ENCODE measurements at places on chromosomes 5 and 9.

GRCh38 chr5:77871016-77871415, 94.9 kb upstream of the TBCA start:
- DNase-seq: no peak

- no peak for DNase-seq
Measured at GRCh38 chr5:125394661-125395280, 648.3 kb upstream of the ZNF608 start.

DNA sequence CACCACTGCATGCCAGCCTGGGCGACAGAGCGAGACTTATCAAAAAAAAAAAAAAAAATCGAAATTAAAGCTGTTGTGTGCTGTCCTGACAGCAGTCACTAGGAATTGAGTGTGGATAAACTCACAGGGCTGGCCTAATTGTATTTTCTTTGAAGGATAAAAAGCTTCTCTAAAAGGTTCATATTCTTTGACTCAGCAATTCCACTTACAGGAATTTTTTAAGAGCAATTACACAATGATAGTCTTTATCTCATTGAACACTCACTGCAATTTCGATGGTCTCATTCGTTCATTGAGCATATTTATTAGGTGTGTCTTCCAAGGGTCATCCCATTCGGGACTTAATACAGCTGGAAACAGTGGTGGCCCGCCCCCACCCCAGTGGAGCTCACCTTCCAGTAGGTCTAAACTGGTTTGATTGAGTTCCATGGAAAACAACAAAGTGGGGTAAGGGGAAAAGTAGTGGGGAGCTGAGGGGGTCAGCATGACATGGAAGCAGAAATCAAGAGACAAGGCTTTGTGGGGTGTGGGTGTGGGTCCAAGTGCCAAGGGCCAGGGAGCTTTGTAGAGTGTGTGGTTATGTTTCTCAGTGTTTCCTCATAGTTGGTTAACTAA, 6.7 kb downstream of the CDK9 start:
- no peak for DNase-seq

DNA sequence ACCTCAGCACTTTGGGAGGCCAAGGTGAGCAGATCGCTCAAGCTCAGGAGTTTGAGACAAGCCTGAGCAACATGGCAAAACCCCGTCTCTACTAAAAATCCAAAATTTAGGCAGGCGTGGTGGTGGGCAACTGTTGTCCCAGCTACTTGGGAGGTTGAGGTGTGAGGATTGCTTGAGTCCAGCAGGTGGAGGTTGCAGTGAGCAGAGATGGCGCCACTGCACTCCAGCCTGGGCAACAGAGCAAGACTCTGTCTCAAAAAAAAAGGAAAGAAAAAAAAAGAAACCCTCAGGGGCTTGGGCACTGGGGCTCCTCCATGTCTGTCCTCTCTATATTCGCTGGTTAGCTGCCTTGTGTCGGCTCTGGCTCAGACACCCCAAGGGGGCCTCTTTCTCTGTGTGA, 10.9 kb upstream of the PPP2CA start:
- DNase-seq: no peak

DNA sequence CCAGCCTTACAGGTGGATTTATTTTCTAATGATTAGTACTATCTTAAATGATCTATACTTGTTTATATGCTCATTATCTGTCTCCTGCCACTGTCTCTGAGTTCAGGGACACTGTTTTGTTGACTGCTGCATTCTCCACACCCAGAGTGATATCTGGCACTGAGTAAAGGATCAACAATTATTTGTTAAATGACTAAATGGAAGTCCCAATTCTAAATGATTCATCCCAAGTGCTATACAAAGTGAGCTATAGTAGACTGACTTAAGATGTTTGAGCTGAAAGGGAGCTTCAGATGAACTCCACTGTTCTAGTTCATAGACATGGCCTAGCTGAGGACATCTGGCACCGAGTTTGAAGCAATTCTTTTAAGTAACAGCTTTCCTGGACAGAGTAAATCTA, 40.5 kb downstream of the ITGA2 start:
- DNase-seq: no peak

Measured in germinal center (tissue), 1 donor.